Naive B cell (primary cell): ENCODE measurements at places on chromosomes 4 and X.

GRCh38 chrX:144265641-144266040 lies 381.8 kb downstream of the UBE2NL start:
- DNase-seq, result no peak

DNA sequence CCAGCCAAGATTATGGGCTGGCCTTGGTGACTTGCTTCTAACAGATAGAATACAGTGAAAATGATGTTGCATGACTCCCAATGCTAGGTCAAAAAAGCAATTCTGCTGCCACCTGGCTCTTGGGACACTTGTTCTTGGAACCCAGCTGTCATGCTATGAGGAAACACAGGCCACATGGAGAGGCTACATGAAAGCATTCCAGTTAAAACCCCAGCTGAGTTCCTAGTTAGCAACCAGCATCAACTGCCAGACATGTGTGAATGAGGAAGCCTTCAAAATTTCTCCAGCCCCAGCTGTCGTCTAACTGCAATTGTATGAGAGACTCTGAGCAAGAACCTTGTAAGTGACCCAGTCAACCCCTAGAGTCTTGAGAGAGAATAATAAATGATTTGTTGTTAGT lies 105.2 kb upstream of the FGF16 start:
- no peak for DNase-seq

DNA sequence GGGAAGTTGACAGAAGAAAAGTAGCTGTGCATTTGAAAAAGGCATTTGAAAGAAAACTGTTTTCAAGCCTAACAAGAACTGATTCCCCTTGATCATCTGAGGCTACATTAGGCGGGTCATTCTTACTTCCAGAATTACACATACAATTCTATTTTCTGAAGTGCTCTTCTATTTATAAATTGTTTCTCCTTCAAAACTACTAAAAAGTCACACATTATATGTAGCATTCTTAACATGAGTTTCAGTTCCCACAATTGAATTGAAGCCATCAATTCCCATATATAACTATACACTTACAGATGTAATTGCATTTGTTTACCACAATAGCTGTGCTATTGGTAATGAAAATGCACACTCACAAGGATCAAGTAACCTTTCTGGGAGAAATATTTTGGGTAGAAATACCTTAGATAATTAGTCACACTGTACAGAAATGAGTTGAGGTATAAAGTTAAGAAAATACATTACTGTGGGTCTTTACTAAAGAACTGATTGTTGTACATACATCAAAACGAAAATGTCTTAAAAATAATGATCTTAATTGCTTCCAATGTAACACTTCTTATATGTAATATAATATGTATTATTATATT lies 1688.0 kb upstream of the AGA start:
- DNase-seq, result no peak

DNA sequence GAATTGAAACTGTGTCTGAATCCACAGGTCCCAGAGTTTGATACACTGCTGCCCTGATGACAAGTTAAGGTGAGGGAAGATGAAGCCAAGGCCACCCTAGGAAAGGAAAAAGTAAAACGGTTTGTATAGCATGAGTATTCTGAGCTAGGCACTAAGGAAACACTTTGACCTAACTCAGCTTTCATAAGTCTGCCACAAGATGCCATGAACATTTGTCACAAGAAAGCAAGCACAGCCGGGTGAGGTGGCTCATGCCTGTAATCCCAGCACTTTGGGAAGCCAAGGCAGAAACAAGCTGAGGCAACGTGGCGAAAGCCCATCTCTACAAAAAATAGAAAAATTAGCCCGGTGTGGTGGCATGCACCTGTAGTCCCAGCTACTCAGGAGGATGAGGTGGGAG lies 34.2 kb downstream of the ELOVL6 start:
- DNase-seq, result no peak

GRCh38 chrX:38890963-38891362 lies 89.7 kb downstream of the MID1IP1 start:
- DNase-seq, result no peak

DNA sequence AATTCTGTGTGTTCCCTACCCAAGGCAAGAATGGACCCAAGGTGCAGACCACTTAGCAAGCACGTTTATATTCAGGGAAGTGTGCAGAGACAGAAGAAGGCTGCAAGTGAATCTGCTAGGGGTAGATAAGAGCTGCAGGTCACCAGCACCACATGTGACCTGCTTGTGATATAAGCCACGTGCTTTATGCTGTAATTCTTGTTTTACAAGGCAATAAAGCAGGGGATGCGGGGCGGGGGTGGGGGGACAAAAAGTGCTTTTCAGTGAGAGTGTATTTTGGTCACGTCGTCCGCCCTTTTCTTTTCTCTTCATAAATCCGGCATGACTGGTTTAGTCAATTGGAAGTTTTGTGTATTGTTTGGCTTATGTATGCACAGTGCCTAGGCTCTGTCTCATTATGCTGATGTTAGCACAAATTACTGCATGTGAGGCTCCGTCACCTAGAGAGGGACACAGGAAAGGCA lies 192.7 kb downstream of the RBMX2 start:
- DNase-seq, result no peak

GRCh38 chrX:103781706-103782105 lies 5.1 kb downstream of the PLP1 start:
- no peak for DNase-seq

- DNase-seq, result no peak
These were observed 323.2 kb downstream of the BMPR1B start for GRCh38 chr4:95080969-95081368.
